Stimulated activated CD8-positive, alpha-beta memory T cell treated with anti-CD3 and anti-CD28 coated beads, Interleukin-4, amount 100 ng/mL, for 1 hour (primary cell): ENCODE measurements at places on chromosomes 12 and 14.

- DNase-seq = no peak
Observed at GRCh38 chr12:49696723-49697122, 10.5 kb downstream of the FMNL3 start.

DNA sequence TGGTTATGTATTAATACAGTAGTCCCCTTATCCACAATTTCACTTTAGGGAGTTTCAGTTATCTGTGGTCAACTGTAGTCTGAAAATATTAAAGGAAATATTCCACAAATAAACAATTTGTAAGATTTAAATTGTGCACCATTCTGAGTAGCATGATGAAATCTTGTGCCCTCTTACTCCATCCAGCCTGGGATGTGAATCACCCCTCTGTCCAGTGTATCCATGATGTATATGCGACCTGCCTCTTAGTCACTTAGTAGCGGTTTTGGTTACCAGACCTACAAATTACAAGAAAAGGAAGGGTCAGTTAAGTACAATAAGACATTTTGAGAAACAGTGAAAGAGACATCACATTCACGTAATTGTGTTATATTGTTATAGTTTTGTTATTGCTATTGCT is 39.9 kb upstream of the MDGA2 start:
- DNase-seq = no peak

GRCh38 chr12:128606538-128606937 is 217.2 kb downstream of the SLC15A4 start:
- no peak for DNase-seq

GRCh38 chr12:116703214-116703795 is 34.6 kb downstream of the SPRING1 start:
- DNase-seq = peak; percentile 36

DNA sequence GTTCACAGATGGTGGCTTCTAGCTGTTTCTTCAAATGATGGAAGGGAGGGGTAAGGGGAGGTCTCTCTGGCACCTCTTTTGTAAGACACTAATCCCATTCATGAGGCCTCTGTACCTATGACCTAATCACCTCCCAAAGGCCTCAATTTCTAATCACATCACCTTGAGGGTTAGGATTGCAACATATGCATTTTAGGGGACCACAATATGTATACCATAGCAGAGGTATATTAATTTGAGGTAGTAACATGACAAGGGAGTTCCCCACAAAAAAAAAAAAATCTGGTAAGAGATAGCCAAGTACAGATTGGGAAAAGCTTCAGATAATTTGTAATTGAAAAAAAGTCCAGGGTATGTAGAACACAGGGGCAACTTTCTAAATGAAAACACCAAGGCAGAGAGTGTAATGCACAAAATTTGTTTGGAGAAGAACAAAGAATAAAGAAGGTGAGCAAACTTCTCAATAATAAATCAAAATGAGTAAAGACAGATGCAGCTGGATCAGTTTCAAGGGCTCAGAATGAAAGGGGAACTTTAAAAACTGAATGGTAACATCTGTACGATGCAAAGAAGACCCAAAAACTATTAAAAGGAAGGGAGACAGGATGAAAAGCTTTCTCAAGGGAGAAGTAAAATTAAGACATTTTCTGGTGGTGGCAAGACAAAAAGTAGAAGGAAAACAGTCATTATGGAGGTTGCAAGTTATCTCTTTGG is 125.5 kb upstream of the DCN start:
- no peak for DNase-seq

- no peak for DNase-seq
Observed at GRCh38 chr12:126488806-126489205, 1423.6 kb downstream of the AACS start.

DNA sequence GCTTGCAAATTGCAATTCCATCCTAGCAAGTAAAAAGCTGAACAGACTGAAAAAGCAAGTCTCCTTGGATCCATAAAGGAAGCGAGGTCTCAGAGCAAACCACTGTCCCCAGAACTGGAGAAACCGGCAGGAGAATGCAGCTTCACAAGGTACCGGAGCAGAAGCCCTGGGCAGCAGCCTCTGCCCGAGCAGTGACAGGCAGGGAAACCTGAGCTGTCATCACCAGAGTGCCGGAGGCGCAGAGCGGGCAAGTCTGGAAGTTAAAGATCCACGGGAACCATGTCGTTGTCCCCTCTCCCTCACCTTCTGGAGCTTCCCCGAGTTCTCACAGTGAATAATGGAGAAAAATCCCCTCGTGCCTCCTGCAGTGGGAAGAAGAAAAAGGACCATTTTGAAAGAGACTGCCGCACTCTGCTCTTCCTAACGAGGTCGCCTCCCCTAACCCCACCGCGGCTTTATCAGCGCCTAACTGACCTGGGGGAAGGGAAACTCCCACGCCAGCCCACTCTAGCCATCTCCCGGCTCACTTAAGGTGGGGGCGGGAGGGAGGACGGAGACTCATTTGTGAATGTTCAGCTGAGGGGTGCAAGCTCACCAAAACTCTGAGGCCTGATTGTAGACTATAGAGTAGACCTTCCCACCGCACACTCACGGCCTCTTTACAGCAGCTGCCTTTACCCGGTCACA is 27.8 kb downstream of the FBXL14 start:
- no peak for DNase-seq

GRCh38 chr14:95018821-95019220 is 138.5 kb downstream of the DICER1 start:
- DNase-seq = no peak

DNA sequence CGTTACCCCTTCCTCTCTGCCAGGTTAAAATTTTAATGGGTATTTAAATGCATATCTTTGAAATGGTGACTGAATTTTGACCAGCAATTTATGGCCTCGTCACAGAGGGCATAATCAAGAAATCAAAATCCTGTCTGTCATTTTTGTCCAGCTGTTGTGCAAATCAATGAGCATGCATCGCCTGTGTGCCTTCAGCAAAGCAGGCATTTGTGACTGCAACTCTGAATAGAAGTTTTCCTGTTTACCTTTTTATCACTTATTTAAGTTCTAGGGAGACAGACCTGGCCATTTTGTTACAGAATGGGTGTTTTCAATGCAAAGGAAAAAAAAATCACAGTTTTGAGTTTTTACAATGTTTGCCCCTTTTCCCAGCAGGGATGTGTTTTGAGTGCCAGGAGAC is 107.4 kb downstream of the PPM1A start:
- no peak for DNase-seq

- DNase-seq = no peak
Observed at GRCh38 chr12:126337556-126338441, 1272.6 kb downstream of the AACS start.

GRCh38 chr12:62694632-62695031 is 228.0 kb downstream of the MON2 start:
- no peak for DNase-seq
